ENCODE measurements at places on chromosomes 5 and 9.

GRCh38 chr9:93315118-93315517, 131.2 kb downstream of the WNK2 start:
- H3K27ac ChIP-seq: no peak overlapping the region
- H3K4me1 ChIP-seq: no peaks in the 10 kb centered on the region
- peaks cover 3% of the 10 kb centered on the region for H3K27me3 ChIP-seq
- no peak for DNase-seq
- no peaks in the 10 kb centered on the region for H3K36me3 ChIP-seq
- H3K4me3 ChIP-seq: no peak overlapping the region

GRCh38 chr9:130150779-130151382, 21.3 kb upstream of the NCS1 start:
- H3K27ac ChIP-seq: no peak overlapping the region
- no peaks in the 10 kb centered on the region for H3K36me3 ChIP-seq
- no peak overlapping the region for H3K4me3 ChIP-seq
- H3K4me1 ChIP-seq: no peaks in the 10 kb centered on the region
- no peak for DNase-seq

DNA sequence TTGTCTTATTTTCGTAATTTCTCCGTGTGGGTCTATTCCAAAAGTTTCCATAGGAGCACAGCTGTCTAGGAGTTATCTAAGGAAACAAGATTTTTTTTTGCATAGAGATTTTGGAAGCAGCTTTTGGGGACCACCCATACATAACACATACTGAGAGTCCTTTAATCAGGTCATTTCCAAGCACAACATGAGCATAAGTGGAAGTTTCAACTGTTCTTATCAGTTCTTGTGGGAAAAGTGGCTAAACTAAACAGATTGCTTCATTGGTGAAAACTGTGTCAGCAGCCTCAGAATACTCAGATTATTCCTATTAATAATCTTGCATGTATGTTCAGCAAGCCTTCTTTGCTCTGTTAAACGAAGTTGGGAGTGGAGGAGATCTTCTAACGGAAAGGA, 153.6 kb upstream of the TYRP1 start:
- no peaks in the 10 kb centered on the region for H3K27me3 ChIP-seq
- H3K36me3 ChIP-seq: no peaks in the 10 kb centered on the region
- peaks cover 3% of the 10 kb centered on the region for H3K4me1 ChIP-seq
- peak overlapping the region; percentile 15 for H3K4me3 ChIP-seq

GRCh38 chr5:40572391-40572790, 107.3 kb upstream of the PTGER4 start:
- H3K36me3 ChIP-seq: no peaks in the 10 kb centered on the region
- no peaks in the 10 kb centered on the region for H3K4me1 ChIP-seq

GRCh38 chr9:78369639-78370219, 72.8 kb downstream of the PSAT1 start:
- peaks cover 17% of the 10 kb centered on the region for H3K27me3 ChIP-seq
- no peaks in the 10 kb centered on the region for H3K36me3 ChIP-seq
- H3K27ac ChIP-seq: no peak overlapping the region
- no peaks in the 10 kb centered on the region for H3K4me1 ChIP-seq

DNA sequence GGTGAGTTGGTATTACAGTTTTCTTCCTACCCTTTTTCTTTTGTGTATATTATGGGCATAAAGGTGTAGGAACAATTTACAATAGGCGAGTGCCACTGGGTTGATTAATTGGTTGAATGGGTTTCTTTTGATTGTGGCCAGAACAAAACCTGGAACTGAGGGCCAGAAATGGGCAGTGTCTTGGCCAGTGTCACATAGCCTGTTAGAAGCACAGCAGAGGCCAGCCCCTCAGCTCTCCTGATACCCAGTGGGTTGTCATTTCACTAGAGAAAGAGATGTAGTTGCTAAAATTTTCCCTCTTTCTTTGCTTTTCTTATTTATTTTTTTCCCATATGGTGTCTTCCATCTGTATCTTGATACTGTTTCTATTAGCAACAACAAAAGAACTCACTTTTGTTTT, 38.8 kb upstream of the SEMA6A start:
- no peaks in the 10 kb centered on the region for H3K27me3 ChIP-seq
- no peak overlapping the region for H3K4me3 ChIP-seq
- H3K36me3 ChIP-seq: no peaks in the 10 kb centered on the region
- H3K27ac ChIP-seq: no peak overlapping the region
- DNase-seq: no peak
- no peaks in the 10 kb centered on the region for H3K4me1 ChIP-seq
